ENCODE measurements at places on chromosomes 2 and 18.

- no peak for DNase-seq
These were observed 7.0 kb downstream of the LPIN1 start for GRCh38 chr2:11753452-11753885.

GRCh38 chr18:56162311-56163265 lies 475.8 kb downstream of the TXNL1 start:
- no peak for DNase-seq

- no peak for DNase-seq
These were observed 55.1 kb downstream of the COPS8 start for GRCh38 chr2:237140689-237141285.

GRCh38 chr2:138853761-138854160 lies 73.6 kb upstream of the NXPH2 start:
- DNase-seq = no peak

GRCh38 chr18:2139691-2140090 lies 431.6 kb downstream of the METTL4 start:
- DNase-seq = no peak

GRCh38 chr2:124708661-124709060 lies 683.6 kb downstream of the CNTNAP5 start:
- no peak for DNase-seq

Data from AG04449 (cell line).